Fibroblast of mammary gland (primary cell): ENCODE measurements at places on chromosomes 6 and 20.

GRCh38 chr20:45765307-45765875, 26.3 kb downstream of the WFDC3 start:
- DNase-seq: no peak

GRCh38 chr6:24636681-24637080, 9.3 kb downstream of the KIAA0319 start:
- DNase-seq: no peak

GRCh38 chr6:42315991-42316970, 98.6 kb upstream of the MRPS10 start:
- DNase-seq: peak; percentile 97

GRCh38 chr20:5172167-5172601, 45.4 kb downstream of the CDS2 start:
- DNase-seq: no peak

GRCh38 chr6:335572-335971, 43.3 kb downstream of the DUSP22 start:
- no peak for DNase-seq

- no peak for DNase-seq
Measured at GRCh38 chr6:138527411-138528088, 28.3 kb upstream of the NHSL1 start.

- DNase-seq: peak; percentile 84
Measured at GRCh38 chr20:325045-325888, at the start of gene SOX12. Gene SOX12, plus strand, starts transcription at chr20:325552. Its CDS starts 373 bp downstream, at chr20:325925.

GRCh38 chr20:1507276-1507675, 16.1 kb upstream of the SIRPB2 start:
- DNase-seq: no peak

GRCh38 chr6:170223718-170224693, 66.9 kb downstream of the DLL1 start:
- no peak for DNase-seq

DNA sequence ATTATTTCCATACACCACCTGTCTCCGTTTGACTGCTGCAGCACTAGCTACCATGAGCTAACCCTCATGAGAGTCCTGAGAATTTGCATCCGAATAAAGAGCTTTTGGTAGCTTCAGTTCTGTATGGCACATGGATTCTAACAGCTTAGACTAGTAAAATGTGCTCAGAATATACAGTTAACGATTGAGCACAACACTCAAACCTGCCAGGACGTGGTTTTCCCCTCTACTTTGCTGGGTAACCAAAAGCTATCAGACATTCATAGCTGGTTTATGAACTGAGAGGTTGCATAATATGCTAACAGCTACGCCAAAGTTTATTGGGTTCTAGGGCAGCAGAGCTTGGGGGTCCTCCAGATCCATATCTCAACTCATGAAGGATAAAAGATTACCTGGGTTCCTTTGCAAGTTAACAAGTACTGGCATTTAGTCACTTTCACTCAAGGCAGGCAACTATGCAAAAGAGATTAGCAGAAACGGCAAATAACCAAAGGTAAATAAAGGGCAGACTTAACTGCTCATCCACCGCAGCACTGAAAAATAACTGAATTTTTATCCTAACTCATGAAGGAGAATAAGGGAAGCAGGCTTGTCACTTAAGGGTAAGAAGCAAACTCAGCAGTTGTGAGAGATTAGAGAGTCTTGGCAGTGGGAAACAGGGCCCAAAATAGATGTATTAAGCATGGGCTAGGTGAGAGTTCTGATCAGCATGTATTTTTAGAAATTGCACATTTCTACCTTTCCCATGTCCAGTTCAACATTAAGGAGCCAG, 29.4 kb downstream of the NUDT3 start:
- no peak for DNase-seq

- no peak for DNase-seq
Measured at GRCh38 chr6:150503586-150504339, 95.9 kb upstream of the PLEKHG1 start.

DNA sequence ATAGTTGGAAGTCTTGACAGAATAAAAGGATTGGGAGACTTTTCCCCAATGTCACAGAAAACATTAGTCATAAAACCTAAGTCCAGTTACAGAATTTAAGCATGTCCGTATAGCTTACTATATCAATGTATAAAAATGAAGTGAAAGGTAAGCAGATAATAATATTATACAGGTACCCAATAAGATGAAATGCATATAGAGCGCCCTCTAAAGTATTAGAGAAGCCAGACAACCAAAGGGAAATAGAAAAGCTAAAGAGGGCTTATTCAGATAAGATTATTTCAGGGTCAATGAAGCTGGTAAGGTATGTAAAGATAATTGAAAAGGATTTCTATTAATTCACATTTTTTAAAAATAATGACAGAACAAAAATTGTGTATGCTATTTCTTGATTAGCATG, 947.7 kb upstream of the MAP3K7 start:
- no peak for DNase-seq

DNA sequence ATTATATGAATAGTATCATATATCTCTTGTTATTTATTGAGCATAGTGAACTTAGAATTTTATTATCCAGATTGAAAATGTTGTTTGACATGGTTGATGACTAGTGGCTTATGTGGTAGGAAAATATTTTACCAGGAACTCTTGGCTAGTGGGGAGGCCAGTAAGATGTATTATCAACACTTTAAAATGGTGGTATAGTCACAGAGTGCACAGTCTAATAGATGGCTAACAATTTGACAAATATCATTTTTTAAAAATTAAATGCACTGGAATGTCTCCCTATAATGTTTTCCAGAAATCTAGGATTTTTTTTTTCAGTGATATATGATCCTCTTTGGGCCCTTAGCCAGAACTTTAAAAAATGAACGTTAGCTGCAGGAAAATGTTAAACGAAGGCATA, 26.9 kb upstream of the EYA4 start:
- no peak for DNase-seq
